ENCODE measurements at places on chromosomes 4 and X.
A peak's percentile ranks its signal among the peaks of the same experiment; 100 is the strongest.

- peak; percentile 52 for DNase-seq
These were observed 243.8 kb upstream of the JADE1 start for GRCh38 chr4:128565565-128566186.

- DNase-seq: no peak
These were observed 160.2 kb upstream of the KLF3 start for GRCh38 chr4:38503689-38504395.

DNA sequence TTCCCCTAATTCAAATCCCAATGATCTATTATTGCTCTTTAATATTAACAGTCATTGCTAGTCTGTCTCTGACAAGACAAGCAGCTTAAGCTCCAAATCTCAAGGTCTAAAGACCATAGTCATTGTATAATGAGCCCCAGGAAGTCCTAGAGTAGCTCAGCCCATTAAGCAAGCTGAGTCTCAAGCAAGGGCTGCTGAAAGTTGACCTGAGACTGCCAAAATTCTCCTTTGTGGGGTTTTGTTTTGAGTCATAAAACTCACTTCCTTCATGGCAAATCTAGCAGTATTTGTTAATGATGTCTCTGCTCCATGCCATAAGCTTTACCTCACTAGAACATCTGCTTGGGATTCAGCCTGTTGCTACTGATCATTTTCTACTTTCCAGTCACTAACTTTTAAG, 313.2 kb downstream of the ANTXR2 start:
- peak; percentile 13 for DNase-seq

DNA sequence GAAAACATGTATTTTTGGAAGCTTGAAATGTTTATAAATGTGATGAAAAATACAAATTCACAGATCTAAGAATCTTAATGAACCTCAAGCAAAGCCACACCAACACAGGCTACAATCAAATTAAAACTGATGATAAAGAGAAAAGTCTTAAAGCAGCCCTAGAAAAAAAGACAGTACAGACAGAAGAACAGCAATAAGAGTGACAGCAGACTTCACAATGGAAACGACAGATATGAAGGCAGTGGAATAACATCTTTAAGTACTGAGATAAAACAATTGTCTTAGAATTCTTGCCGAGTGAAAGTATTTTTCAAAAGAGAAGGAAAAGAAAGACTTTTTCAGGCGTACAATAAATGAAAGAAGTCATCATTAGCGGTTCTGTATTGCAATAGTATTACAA, 423.6 kb upstream of the LCORL start:
- no peak for DNase-seq

DNA sequence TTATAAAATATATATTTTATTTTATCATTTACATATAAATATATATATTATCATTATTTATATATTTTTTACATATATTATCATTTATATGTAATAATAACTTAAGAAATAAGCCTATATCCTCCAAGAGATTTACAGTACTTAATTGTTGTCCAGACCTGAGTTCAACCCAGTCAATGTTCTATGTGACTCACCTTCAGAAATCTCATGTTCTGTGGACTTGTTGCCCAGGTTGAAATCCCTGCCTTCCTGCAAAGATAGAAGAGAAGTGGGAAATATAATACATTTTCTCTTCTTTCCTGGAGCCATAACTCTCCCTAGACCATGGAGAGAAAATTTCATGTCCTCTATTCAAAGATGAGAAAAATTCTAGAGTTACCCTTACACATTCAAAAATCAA, 247.3 kb downstream of the PARM1 start:
- DNase-seq: no peak

- no peak for DNase-seq
These were observed 86.0 kb downstream of the RTL5 start for GRCh38 chrX:72045552-72046277.

DNA sequence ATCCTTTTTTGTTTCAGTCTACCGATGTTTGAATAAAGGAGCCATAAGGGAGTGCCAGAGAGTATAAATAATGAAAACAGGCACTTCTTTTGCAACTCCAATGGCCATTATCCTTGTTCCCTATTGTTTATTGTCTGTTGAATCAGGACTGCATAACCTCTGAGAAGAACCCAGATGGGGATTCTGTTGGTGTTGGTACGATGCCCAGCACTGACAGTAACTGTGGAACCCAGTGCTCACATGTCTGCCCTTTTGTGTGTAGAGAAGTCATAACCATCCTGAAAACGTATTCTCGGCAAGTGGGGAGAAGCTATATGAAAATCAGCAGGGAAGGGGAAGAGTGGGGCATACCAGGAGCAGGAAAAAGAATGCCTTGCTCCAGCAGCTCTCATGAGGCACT, 195.1 kb upstream of the EDNRA start:
- DNase-seq: no peak

DNA sequence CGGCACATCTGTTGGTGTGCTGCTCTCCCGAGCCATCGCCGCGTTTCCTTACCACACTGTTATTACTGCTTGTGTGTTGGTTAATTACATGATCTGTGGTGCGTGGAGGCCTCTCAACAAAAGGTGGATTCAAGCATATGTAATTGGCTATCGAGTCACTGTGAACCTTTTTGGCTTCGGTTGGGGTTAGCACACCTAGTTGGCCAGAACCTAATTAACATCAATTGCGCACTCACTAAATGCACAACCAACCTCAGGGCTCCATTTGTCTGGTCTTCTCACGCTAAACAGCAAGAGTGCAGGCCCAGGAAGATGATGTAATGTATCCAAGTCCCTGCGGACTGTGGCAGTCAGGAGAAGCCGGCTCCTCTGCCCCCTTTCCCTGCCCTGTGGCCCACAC, 17.4 kb downstream of the ENPP6 start:
- DNase-seq: no peak

DNA sequence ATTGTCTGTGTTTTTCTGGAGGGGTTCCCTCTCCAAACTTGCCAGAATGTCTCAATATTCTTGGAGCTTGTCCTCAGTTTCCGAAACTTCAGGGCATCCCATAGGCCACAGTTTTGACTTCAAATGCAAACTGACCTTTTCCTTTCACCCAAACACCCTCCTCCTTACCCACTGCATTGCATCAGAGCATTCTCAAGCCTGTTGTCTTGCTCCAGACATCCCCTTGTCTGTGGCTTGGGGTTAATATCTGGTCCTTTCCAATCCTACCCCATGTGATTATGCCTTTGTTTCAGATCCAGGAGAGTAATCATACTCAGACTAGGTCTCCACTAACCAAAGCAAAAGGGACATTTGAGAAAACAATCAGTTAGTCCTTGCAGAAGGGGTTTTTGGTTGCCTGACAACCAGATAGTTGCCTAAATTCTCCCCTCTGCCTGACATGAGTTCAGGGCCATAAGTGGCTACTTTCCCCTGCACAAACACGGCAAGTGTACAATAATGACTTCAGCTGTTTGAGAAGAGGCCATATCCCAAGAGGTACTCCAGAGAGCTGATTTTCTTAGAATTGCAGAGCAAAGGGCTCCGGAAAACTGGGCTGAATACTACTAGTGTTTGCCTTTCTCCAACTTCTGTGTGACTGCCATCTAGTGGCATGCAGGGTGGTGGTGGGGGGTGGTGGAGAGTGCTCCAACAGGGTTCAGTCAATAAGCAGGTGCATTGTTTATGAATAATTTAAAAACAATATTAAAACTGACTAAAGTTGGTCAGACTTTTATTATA, 130.2 kb downstream of the CHRDL1 start:
- DNase-seq: no peak
